Amniotic stem cell (primary cell): ENCODE measurements at places on chromosomes 5 and 9.

DNA sequence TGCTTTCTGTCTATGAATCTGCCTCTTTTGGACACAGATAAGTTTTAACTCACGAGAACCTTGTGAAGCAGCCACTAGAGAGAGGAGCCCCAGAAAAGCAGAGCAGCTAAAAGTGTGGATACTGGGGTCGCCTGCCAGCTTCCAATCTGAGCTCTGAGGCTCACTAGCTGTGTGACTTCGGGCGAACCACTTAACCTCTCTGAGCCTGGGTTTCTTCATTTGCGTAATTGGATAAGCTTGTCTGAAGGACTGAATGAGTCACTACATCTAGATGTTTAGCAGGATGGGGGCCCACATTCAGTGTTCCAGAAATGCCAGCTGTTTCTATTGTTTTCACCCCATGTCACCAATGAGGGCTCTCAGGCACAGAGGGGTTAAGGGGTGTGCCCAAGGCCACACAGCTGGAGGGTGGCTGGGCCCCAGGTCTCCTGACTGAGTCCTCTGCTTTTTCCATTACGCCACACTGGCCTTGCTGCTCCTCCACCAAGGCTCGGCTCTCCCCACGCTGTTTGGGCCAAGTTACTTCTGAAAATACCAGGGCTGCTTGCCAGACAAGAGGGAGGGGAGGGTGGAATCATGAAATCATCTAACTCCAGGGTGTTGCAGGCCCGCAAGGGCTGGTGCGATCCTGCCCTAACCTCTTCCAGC lies 36.2 kb downstream of the SH3PXD2B start:
- DNase-seq: peak; percentile 93

DNA sequence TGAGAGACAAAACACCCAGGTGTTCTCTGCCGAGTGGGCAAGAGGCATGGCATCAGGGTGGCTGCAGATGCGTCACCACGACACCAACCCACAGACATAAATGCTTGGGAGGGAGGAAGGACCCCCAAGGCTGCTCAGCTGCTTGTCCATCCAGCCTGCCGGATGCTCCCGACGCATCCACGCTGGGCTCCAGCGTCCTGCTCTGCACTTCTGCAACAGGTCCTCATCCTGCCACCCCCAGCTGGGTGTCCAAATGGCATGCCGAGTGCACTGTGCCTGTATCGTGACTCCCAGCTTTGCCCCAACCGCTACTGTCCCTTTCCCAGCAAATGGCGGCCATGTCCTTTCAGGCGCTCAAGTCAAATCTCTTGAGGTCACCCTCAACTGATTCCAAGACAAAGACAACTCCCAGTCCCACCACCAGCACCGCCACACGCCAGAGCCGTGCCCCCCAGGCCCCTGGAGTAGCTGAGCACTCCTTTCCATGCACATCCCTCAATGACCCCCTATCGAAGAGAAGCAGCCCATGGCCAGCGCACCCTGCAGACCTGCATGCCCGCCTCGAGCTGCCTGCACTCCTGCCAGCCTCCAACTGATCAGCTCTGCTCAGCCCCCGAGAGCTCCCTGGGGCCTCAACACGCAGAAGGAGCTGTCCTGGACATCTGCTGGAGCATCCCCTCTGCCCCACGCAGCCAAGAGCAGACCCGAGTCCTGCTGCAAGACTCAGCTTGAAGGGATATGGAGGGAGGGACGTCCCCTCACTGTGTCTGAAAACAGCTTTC lies 116.7 kb downstream of the ROR2 start:
- no peak for DNase-seq

GRCh38 chr5:58462623-58463230 lies 2.8 kb upstream of the PLK2 start:
- no peak for DNase-seq

- DNase-seq: no peak
These were observed 2.2 kb downstream of the GRK6 start for GRCh38 chr5:177428574-177429217.

GRCh38 chr5:64505769-64506566 lies at the start of gene RGS7BP:
Gene RGS7BP (plus strand): TSS chr5:64506015. CDS start chr5:64506625, 610 bp downstream.
- no peak for DNase-seq

DNA sequence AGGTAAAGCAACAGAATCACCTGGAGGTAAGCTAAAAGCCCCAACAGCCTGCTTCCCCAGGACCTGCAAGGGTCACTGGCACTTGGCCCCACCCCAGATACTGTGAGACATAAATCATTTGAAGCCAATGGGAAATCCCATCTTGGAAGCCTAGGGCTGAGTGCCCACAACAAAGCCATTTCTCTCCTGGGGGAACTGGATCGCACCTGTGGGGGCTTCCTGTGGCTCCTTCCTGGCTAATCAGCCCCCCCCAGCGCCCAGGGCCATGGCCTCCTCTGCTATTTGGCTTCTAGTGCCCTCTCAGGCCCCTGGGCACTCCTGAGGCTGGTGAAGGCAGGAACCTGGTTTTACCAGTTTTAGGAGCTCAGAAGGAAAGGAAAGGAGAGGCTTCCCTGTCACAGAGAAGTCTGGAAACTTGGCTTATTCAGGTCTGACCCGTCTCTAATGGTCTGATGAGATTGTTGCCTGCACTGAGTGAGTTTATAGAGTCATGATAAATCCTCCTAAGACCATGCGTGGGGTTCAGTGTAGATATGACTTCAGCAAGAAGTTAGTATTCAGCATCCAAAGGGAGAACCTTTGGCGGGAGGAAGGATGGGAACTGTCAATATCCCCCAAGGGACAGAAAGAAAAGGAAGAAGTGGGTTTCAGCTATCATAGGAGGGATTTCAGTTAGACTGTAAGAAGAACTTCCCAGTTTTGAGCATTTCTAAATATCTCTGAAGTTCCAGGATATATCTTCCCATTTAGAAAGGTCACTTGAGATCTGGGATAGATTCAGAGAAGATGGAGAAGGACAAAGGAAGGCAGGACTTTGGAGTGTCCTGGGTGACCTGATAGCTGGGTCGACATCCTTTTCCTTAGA lies 1.2 kb downstream of the KCNMB1 start:
- DNase-seq: no peak

GRCh38 chr5:106680330-106680729 lies 990.4 kb downstream of the EFNA5 start:
- DNase-seq: no peak

DNA sequence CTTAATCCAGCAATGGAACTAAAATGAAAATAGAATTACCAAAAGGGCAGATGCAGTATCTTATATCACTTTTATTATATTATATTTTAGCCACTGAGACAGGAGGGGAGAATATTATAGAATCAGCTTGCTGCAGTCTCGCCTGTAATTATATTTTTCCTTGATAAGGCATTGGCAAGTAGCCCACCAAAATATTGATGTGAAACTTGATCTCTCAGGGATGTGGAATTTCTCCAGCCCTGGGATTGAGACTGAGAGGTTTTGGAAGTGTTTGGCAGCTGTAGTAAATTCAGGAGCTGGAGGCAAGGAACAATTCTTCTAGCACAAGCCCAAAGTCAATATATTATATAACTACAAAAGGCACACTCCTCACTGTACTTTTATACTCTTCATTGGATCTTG lies 142.1 kb upstream of the ADAMTSL1 start:
- no peak for DNase-seq

DNA sequence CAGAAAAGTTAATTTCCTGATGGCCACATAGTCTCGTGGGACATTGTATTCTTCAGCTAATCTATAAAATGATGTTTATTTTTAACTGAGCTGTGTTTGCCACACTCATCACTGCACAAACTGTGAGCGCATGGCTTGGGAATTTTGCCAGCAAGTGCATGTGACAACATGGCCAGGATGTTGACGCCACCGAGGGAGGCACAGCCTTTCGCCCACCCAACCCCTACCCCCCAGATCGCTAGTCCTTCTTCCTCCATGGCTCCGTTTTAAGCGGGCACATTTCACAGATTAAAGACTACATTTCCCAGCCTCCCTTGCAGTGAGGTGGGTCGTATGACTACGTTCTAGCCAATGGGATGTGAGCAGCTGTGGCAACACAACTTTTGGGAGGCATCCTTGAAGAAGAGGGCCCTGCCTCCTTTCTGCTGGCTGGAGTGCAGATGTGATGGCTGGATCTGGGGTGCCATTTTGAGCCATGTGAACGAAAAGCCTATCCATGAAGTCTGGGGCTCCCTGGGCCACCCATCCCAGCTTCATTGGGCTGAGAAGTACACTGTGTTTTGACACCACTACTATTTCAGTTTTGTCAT lies 7.9 kb downstream of the NRARP start:
- no peak for DNase-seq

DNA sequence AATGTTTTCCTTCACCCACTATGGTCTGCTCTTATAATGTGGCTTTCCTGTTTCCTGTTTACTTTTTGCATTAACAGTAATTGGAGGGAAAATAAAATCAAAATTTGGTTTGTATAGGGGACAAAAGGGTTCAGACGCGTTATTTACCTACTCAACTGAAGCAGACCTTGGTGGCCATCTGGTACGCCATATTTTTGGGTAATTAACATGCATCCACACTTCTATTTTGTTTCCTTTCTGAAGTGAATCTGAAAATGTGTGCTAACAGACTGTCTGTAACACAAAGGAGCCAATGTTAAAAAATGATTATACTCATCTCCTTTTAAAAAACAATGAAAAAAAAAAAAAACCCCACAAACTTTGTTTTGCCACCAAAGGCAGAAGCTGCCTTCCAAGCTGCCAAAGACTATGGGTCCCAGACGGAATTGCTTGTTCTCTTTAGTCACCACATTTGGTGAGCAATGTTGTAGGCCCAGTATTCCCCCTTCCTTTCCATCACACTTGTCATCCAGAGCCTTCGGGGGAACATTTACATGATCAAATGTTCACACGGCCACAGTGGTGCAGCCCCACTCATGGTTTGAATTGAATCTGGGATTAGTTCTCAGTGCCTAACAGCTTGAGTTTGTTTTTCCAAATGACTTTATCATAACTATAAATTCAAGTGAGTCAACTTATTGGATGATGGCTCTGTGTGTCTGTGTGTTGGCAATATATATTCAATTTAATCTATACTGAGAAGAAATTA lies 323.7 kb upstream of the CD180 start:
- no peak for DNase-seq

DNA sequence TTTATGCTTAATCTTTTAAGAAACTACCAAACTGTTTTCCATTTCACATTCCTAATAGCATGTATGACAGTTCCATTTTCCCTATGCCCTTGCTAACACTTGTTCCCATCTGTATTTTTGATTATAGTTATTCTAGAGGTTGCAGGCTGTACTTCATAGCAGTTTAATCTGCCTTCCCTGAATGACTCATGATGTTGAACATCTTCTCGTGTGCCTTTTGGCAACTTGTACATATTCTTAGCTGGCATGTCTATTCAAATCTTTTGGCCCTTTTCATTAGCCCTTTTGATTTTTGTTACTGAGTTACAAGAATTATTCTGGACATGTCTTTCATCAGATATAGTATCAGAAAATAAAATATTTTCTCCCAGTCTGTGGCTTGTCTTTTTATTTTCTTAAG lies 320.3 kb downstream of the DIRAS2 start:
- DNase-seq: no peak

DNA sequence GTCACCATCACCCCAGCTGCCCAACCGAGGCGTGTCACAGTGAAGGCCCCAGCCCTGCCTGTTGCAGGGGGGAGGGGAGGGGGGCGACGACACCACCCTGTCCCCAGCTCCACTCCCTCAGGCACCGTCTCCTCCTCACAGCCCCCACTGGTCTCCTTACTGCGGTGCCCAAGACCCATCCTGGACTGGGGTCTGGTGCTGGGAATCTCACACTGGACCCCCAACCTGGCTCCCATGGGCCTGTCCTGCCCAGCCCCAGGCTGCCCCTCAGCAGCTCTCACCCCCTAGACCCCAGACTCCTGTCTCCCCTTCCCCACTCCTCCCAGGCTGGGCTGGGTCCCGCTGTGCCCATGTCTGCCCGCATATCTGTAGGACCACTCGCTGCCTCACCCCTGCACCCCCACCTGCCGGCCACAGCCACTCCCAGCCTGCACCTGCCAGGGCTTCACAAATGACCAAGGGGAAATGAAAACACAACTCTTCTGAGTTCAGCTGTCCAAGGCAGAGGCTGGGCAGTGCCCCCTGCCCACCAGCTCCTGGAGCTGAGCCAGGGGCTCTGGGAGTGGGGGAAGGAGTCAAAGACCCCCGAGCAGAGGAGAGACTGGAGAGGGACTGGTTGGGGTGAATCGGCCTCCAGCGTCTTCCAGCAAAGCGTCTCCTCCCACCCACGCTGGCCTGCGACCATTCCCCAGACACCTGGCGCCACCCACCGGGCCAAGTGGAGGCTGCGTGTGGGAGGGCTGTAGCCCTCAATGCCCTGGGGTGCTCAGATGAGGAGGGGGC lies 32.6 kb upstream of the EGFL7 start:
- DNase-seq: no peak

- DNase-seq: no peak
These were observed 116.6 kb upstream of the STARD4 start for GRCh38 chr5:111628901-111629300.

- DNase-seq: no peak
These were observed 27.4 kb downstream of the JMY start for GRCh38 chr5:79263290-79263689.

DNA sequence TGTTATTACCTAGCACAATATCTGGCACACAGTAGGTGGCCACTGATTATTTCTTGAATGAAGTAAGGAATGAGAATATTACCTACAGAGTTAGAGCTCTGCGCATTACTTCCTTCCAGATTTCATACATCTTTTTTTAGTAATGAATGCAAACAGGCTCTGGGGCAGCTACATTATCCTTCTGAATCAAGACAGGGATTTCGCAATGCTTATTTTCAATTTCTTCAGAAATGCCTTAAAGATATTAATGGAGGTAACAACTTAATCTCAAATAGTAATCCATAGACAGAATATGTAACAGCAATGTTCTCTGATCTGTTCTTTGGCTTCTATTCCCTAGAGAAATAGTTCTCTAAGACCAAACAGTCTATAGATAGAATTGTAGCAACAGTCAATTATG lies 32.6 kb downstream of the CDKN2A start:
- DNase-seq: no peak

GRCh38 chr9:107919263-107919662 lies 429.7 kb upstream of the KLF4 start:
- DNase-seq: no peak

DNA sequence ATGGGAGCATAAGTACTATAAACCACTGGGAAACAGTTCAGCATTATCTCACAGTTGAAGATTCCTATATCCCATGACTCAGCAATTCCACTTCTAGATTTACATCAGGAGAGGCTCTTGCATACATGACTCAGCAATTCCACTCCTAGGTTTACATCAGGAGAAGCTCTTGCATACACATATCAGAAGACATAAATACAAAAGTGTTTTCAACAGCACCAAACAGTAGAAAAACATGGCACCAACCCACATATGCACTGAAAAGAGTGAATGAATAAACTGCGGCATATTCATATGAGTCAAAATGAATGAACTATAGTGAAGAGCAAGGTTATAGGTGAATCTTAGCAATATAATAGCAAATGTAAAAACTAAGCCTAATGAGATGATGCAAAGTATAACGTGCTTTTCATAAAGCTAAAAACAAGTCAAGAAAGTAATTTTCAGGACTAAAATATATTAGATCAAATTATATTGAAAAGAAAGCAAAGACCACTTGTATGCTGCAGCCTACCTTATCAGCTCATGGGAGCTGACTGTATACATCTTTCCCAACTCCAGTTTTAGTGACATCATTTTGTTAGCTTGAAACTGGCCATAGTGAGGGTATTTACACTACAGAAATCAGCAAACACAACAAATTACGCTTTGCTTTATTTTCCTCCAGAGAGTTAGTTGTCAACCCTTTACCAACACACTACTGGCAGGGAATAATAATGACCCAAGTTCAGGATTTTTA lies 95.8 kb downstream of the ANKRD18B start:
- peak; percentile 94 for DNase-seq
